SK-N-SH treated with all-trans-retinoic acid at 6 μM for 48 hours (cell line): ENCODE measurements at places on chromosomes 16 and 17.
A peak's percentile ranks its signal among the peaks of the same experiment; 100 is the strongest.

- ATAC-seq, result no peak
Measured at GRCh38 chr16:20812510-20812909, 6.2 kb downstream of the REXO5 start.

DNA sequence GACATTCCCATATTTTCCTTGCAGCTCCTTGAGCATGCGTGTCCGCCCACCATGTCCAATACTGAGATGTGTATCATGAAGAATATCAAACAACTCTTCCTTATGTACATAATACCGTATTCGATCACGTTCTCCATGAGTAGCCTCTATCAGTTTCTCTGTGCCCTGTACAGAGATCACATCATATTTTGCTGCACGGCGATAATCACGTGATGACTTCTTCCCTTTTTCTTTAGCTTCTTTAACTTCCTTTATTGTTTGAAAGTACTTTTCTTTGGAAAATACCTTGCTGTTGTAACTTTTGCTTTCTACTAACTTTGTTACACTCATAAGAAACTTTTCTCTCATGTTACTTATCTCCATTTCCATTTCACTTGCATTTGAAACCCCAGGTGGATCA lies 6.6 kb downstream of the KRABD2 start:
- no peak for ATAC-seq

DNA sequence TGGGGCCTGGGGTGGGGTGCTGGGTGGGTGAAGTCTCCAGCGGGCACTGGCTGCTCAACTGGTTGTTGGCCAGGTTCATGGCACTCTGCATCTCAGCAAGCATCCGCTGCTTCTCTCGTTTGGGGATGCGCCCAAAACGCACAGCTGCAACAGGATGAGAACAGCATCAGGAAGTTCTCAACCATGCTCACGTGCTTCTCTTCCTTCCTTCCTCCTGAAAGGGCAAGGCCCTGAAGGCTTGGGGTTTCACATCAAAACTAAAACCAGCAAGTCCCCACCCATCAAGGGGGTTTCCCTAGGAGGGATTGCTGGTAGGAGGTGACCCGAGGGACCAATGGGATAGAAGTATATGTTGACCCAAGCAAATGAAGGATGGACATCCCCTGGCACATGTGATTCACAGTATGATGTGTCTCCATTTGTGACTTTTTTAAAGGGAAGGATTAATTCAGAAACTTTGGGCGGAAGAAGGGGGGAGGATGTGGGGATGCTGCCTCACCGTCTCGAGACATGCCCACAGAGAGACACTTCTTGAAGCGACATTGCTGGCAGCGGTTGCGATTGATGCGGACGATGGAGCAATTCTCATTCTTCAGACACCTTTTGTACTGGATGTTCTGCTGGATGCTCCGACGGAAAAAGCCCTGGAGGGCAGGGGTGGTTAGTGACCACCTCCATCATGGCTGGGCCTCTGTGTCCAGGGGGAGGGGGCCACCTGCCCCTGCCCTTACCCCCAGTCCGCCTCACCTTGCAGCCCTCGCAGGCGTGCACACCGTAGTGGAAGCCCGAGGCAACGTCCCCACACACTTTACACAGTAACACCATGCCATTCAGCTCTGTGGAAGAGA lies 4.2 kb downstream of the NR1D1 start:
- no peak for ATAC-seq

- peak; percentile 63 for ATAC-seq
Measured at GRCh38 chr17:50468304-50469207, at the start of gene CHAD. Gene CHAD, minus strand, starts transcription at chr17:50468880. Its CDS starts 67 bp downstream, at chr17:50468813.

- no peak for ATAC-seq
Measured at GRCh38 chr16:3992297-3993051, 112.0 kb upstream of the CREBBP start.

- no peak for ATAC-seq
Measured at GRCh38 chr17:42338427-42338985, 49.7 kb downstream of the STAT3 start.

DNA sequence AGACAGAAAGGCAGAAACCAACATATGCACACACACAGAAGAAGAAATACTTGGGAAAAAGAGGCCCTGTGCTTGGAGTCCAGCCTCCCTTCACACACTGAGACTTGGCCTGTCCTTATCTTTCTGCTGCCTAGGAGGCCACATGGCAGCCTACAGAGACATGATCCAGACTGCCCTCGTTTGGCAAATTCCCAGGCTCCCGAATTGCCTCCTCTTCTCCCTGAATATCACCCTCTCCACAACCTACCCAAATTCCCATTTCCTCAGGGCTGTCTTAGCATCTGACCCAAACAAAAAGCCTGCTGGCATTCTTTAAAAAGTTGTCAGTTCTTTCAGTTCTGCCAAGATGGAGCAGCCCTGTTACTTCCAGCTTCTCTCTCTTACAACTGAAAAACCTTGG lies 59.8 kb downstream of the DNAH17 start:
- peak; percentile 57 for ATAC-seq

- ATAC-seq, result no peak
Measured at GRCh38 chr17:40480501-40481003, 20.9 kb downstream of the TNS4 start.

DNA sequence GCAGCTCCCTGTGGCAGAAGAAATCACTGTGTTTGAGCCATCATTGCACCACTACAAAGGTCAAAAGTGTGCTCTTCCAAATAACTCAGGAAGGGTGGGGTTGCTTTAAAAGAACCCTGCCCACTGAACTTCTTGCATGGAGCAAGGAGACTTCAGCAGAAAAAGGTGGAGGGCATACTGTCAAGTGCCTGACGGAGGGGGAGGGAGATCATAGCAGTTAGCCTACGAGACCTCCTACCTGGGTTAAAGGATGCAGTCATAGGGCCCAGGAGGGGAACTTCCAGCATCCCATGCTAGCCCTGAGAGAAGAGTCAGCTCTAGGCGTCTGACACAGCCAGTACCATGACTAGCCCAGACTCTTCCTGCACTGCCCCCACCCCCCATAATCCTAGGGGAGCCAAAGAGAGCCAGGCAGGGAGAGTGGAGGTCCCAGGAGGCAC lies 45.3 kb upstream of the MSI2 start:
- no peak for ATAC-seq

GRCh38 chr16:26740771-26741170 lies 326.0 kb upstream of the C16orf82 start:
- ATAC-seq, result no peak

DNA sequence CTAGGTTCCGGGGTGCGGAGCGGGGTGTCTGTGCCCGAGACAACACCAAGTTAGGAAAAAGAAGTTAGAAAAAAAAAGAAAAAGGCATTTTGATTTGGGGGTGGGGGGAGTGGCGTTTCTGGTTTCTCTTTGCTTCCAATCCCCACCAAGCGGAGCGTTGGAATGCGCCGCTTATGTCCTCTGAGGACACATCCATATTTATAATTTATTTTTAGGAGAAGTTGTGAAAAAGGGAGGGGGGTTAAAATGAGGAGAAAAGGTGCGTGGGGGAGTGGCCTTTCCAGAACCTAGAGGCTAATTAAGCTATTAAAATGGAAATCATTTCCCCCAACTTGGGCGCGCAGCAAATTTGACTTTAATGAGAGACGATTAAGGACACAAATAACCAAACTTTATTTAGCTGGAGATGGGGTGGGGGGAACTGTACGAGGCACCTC lies 232.1 kb downstream of the MRTFB start:
- ATAC-seq, result no peak

DNA sequence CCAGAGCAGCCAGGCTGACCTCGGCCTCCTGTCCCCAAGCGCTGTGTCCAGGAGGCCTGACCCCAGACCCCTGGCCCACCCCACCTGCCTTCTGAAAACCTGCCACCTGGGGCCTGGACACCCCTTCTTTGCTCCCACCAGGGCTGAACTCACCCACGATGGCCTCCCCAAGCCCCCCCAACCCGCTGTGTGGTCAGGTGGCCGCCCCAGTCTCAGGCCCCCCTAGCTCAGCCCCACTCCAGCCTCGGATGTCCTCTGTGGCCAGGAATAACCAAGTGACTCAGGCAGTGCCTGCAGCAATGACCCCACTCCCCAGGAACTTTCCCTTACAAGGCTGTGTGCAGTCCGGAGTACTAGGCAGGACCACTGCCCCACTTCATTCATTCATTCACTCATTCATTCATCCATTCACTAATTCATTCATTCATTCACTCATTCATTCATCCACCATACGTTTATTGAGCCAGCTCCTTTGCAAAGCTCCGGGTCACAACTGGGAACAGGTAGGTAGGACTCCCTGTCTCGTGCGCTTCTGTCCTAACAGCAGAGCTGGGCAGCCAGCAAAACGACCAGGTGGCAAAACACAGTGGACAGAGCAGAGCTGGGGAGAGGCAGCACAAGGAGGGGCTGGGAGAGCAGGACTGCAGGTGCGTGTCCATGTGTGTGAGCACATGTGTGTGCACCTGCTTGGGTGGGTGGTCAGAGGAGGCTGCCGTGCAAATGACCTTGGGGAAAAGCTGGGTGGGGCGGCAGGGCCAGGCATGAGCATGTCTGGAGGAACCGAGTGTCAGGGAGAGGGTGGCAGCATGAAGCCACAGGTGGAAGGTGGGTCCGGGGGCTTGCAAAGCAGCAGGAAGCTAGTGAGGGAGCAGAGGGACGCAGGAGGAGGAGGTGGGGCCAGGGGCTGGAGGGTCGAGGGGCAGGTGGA lies 75.8 kb upstream of the CBX4 start:
- ATAC-seq, result no peak

DNA sequence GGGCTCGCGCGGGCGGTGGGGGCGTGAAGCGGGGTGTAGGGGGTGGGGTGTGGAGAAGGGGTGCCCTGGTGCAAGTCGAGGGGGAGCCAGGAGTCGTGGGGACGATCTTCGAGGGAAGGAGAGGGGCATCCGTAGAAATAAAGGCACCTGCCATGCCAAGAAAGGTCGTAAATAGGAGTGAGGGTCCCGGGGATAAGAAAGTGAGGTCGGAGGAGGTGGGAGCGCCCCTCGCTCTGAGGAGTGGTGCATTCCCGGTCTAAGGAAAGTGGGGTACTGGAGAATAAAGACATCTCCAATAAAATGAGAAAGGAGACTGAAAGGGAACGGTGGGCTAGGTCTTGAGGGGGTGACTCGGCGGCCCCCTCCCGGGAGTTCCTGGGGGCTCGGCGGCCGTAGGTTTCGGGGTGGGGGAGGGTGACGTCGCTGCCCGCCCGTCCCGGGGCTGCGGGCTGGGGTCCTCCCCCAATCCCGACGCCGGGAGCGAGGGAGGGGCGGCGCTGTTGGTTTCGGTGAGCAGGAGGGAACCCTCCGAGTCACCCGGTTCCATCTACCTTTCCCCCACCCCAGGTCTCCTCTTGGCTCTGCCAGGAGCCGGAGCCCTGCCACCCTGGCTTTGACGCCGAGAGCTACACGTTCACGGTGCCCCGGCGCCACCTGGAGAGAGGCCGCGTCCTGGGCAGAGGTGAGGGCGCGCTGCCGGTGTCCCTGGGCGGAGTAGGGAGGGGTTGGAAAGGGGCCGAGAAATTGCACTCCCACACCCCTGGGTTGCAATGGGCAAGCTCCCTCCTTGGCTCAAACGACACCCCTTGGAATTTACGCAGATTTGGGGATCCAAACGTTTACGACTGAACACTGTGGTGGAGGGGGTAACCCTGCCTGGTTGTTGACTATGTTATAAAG lies 888 bp downstream of the CDH1 start:
- ATAC-seq, result no peak

DNA sequence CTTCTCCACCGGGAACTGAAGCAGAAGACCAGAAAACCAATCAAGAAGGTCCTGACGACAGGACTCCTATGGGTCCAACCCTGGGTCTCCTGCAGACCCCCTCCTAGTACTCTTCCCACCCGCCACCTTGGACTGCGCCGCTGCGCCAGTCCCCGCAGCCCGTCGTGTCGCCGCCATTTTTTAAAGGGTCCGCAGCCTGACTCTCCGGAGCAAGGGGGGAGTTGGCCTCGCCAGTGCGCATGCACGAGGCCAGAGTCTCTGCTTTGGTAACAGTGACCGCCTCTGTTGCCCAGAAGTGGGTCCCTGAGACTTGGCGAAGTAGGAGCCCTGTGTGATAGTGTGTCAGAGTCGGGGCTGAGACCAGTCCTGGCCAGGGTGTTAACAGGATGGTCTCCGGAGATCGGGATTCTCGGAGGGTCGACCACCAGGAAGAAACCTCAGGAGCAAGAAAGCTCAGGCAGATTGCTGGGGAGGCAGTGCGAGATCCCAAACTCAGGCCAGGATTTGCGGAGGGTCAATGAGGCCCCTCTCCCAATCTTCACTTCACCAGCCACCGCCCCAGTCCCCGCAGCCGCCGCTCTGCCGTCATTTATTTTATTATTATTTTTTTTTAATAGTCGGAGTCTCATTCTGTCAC lies 612.5 kb downstream of the KCNJ18 start:
- no peak for ATAC-seq

DNA sequence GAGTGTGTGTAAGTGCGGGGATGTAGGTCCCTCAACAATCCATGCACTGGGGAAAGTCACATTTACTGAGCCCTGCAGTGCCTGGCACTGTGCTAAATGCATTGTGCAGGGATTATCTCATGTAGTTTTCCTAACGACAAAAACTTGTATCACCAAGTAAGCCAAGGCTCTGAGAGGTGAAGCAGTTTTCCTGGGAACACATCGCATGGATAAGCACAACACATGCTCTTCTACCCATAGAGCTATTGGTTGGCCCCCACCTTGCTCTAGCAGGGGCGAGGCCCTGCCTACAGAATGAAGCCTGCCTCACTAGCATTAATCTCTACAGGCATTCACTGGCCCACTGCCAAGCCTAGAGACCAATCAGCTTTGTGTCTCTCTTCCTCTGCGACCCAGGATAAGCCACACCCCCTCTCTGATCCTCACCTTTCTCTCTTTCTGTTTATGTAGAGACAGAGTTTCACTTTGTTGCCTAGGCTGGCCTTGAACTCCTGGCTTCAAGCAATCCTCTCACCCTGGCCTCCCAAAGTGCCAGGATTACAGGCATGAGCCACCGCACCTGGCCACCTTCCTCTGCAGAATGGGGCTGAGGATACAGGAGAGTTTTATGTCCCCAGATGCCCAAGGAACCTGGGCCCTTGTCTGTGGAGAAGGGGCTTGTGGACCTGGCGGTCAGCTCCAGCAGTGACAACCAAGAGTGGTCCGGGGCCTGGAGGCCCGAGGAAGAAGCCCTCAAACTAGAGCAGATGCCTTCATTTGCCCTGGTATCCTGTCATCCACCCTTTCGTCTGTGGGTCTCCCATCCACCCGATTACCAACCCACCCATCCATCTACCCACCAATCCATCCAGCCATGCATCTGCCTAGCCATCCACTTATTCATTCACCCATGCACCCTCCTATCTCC lies 12.8 kb downstream of the CDH16 start:
- ATAC-seq, result no peak

DNA sequence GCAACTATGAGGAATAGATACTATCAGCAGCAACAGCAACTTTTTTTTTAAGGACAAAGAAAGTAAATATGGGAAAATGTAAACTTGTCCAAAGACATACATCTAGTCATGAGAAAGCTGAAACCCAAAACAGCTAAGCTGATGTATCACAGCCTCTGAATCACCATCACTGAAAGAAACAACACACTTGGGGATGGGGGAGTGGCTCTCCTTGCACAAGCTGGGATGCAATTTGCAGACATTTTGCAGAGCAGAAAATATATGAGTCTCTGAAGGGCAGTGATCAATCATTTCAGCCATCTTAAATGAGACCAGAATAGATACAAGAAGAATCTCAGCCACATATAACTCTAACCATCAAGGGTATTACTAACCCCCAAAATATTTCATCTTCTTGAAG lies 79.1 kb downstream of the GRIN2A start:
- no peak for ATAC-seq

GRCh38 chr17:76038050-76038449 lies 10.9 kb upstream of the EVPL start:
- no peak for ATAC-seq

GRCh38 chr17:73343168-73343634 lies 31.4 kb upstream of the CDC42EP4 start:
- peak; percentile 86 for ATAC-seq

GRCh38 chr17:78991906-78992532 lies 12.3 kb upstream of the LGALS3BP start:
- no peak for ATAC-seq
